ENCODE measurements at places on chromosomes 16 and 17.

- peak; percentile 2 for DNase-seq
These were observed 16.2 kb downstream of the RPH3AL start for GRCh38 chr17:336110-337021.

DNA sequence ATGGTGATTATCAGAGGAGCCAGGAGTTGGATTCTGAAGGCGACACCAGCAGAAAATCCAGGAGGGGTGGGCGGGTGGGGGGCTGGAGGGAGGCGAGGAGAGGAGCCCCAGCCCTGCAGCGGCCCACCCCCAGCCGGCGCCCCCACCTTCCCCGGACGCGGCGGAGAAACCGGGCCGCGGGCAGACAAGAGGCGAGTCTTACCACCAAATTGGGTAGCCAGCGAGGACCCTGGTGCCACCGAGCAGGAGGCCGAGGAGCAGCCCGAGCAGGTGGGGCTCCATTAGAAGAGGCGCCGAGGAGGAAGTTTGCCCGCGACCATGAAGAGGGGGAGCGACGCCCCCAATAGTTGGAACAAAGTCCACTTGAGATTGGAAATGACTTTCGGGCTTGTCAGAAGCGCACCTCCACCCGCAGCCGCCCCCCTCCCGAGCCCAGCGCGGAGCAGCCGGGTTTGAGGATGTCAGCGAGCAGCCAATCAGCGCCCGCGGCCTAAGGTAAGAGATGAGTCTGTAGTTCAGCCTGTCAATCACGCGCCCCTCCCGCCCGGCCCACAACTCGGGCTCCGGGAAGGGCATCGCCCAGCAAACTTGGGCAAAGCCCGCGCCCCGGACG is at the start of gene WNT3:
TSS of gene WNT3 (minus strand) at position 377 of the 613 bp plus-strand sequence. CDS start at position 282, 95 bp downstream.
- DNase-seq = no peak

DNA sequence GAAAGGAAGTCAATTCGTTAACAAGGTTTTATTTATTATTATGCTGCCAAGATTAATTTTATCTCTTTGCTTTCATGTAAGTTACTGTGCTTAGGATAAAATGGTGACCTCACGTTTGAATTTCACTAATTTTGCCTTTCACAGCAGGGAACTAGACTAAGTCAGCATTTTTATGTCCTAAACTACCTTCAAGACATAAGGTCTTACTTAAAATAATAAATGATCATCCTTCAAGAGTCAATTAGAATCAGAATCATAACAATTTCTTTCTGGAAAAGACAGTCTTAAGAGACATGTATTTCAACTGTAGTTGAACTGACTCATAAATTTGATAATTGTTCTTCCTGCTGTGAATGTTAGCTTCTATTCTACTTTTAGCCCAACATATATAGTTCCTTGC is 893.8 kb downstream of the KCNJ2 start:
- no peak for DNase-seq

GRCh38 chr16:30697264-30698138 is 1.5 kb upstream of the SRCAP start:
- DNase-seq = peak; percentile 34

GRCh38 chr16:57053206-57053605 is 39.2 kb upstream of the CPNE2 start:
- DNase-seq = no peak

Measured in DMS153 (cell line).